ENCODE measurements at places on chromosomes 2 and 18.

DNA sequence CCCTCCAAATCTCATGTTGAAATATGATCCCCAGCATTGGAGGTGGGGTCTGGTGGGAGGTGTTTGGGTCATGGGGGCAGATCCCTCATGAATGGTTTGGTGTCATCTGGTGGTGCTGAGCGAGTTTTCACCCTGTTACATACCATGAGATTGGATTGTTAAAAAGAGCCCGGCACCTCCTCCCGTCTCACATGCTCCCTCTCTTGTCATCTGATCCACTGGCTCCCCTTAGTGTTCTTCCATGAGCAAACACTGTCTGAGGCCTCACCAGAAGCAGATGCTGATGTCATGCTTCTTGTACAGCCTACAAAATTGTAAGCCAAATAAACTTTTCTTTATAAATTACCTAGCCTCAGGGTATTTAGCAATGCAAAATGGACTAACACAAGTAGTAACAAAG lies 405.0 kb upstream of the SLC39A10 start:
- no peak for DNase-seq

GRCh38 chr2:120854014-120854620 lies 118.4 kb downstream of the GLI2 start:
- DNase-seq: no peak

DNA sequence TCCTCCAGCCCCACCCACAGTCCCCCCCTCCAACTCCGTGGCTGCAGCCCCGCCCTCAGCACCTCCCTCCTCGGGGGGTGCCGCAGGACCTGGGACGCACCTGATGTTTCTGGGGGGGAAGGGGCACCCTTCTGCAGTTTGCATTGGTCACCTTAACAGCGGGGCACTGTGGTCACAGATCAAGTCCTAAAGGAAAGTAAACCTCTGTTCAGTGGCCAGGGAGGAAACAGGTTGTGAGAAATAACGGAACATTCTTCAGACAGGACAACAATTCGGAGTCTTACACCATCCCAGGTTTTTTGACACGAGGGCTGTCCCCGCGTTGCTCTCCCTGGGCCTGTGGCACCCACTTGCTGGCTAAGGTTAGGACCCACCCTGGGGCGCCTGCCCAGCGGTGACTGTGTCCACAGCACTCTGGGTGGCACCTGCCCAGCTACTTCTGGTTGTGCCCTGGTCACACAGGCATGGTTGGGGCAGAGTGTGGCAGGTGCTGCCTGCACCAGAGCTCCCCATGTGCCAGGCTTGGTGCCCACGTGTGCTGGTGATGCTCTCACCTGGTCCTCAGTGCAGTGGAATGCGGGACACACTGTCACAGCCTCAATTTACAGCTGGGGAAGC lies 93.5 kb upstream of the OTOS start:
- no peak for DNase-seq

DNA sequence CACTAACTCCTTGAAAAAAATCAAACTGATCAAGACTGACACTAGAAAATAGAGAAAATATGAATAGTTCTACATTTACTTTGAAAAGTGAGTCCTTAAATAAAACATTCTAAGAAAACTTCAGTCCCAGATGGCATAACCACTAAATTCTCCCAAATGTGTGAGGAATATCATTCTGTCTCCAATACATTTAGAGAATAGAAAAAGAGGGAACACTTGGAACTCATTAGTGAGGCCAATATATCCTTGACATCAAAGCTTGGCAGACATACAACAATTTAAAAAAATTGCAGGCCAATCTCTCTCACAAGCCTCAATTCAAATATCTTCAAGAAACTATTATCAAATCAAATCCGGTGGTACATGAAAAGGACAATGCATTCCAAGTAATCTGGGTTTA lies 79.3 kb upstream of the TMEM247 start:
- no peak for DNase-seq

- DNase-seq: no peak
Observed at GRCh38 chr2:178241844-178242551, 47.7 kb downstream of the OSBPL6 start.

GRCh38 chr2:203574824-203575223 lies 39.7 kb upstream of the RAPH1 start:
- DNase-seq: no peak
